Right ventricle myocardium inferior (tissue), 1 donor: ENCODE measurements at places on chromosomes 12 and 14.
A peak's percentile ranks its signal among the peaks of the same experiment; 100 is the strongest.

DNA sequence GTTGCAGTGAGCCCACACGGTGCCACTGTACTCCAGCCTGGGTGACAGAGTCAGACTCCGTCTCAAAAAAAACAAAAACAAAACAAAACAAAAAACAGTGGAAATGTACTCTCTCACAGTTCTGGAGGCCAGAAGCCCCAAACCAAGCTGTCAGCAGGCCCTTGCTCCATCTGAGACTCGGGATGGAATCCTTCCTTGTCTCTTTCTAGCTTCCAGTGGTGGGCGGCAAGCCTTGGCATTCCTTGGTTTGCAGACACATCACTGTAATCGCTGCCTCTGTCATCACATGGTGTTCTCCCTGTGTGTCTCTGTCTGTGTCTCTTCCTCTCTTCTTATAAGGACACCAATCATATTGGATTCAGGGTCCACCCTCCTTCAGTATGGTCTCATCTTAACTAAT is 6.4 kb downstream of the TNS2 start:
- DNase-seq: no peak

GRCh38 chr12:11513288-11513687 is 117.9 kb upstream of the PRB2 start:
- no peak for DNase-seq

DNA sequence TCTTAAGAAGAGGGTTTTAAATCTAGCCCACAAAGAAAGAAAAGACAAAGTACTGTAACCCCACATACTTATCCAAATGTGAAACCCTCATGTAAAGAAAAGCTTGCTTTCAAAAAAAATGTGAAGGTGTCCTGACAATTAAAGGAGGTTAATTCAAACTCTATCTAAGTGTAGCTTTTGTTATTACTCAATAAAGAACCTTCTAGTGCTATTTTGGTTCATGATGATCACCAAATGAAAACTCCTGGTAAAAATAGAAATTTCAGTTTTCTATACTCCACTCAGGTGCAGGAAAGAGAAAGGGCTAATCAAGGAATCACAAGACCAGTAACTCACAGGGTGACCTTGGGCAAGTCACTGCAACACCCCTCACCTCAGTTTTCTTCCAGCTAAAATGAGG is 1.6 kb downstream of the STAB2 start:
- no peak for DNase-seq

GRCh38 chr12:113369391-113369985 is 11.1 kb downstream of the PLBD2 start:
- no peak for DNase-seq

GRCh38 chr12:117384735-117385134 is 23.3 kb upstream of the NOS1 start:
- DNase-seq: no peak

- DNase-seq: peak; percentile 71
These were observed 76.7 kb downstream of the TMEM121 start for GRCh38 chr14:105602799-105603793.

GRCh38 chr12:89326239-89327040 is 25.9 kb downstream of the DUSP6 start:
- no peak for DNase-seq

DNA sequence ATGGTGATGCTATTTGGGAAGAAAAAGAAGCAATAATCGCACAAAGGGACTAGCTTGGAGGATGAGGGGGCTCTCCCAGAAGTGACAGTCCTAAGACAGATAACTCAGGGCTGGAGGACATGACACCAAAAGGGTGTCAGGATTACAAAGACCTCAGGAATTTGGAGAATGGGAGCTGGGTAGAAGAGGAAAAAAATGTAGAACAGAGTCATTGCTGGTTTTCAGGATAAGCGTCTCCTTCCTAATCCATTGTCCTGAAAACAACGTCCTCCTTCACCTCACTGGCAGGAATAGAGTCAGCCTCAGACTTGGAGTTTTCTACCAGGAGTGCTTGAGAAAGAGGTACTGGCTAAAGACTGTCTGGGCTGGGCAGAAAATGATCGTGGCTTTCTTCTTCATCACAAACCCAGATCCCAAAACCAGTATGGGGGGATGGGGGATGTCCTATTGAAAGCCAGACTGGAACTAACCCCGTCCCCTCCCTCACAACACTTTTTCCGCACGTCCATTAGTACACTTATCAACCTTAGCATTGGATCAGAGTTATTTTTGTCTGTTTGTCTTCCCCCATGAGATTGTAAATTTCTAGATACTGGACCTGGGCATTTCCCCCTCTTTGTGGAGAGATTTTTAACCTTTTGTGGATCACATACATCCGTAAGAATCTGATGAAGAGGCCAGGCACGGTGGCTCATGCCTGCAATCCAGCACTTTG is 14.3 kb downstream of the B4GALNT3 start:
- no peak for DNase-seq

- DNase-seq: no peak
These were observed 2.1 kb downstream of the GNPTAB start for GRCh38 chr12:101828463-101829196.

GRCh38 chr12:113271853-113272561 is 50.7 kb downstream of the TPCN1 start:
- DNase-seq: peak; percentile 87

- no peak for DNase-seq
These were observed 19.8 kb upstream of the CATSPERB start for GRCh38 chr14:91751719-91752118.

GRCh38 chr14:86961106-86961716 is 1031.8 kb downstream of the GALC start:
- no peak for DNase-seq

DNA sequence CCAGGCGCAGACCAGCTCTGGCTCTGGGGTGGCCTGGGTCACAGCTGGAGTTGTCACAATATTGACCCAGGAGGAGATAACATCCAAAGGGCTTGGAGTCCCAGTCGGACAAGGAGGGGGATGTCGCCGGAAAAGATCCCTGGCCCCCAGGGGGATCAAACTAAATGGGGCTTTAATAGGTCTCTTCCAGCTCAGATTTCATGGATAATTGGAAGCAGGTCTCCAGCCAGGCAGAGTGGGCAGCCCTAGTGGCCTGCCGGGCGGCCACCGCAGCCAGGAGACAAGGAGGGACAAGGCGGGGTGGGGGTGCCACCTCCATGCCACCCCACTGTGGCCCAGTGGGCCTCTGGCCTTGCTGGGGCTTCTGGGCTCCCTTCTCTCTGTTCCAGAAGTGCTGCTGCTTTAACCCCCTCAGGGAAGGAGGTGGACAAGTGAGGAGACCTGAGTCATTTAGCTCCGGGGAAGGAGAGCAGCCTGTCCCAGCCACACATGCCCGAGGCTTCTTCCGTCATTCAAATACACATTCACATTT is 23.1 kb upstream of the PGF start:
- no peak for DNase-seq

- no peak for DNase-seq
These were observed 37.2 kb downstream of the LRP6 start for GRCh38 chr12:12229556-12230092.

DNA sequence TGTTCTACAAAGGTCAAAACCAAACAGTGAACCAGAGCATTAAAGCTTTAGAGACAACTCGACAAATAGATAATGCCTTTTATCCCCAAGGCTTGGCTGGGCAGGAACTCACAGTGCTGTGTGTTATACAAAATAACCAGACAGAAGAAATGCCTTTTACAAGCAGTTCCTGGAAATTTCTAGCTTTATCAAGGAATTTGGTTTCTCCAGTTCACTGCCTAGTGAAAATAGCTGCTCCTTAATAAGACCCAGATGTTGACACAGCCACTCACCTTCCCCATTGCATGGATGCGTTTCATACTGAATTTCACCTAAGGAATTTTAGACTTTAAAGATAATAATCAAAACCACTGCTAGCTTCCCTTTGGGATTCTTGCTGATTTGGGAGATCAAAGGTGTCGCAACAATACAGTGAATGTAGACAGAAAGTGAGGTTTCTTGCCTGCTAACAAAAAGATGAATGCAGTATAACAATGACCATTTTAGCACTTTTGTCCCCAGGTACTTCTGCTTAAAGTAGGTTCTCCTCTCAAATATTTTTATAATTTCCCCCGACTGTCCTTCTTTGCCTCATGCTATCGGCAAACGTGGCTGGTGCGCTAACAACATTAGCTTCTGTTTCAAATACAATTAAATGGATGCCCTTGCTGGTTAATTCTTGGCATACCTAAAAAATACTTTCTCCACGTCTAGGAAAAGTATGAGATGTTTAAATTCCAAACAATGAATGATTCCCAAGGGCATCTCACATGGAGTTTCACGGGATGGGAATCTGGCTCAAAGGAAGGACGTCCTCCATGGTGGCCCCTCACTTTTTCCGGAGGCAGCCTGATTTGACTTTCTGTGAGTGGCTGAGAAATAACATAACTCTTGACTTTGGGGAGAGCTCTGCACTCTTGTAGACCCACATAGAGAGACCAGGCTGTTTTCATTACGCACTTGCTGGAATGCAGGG is 162.4 kb downstream of the C12orf75 start:
- DNase-seq: no peak

GRCh38 chr12:65949971-65950370 is 125.7 kb downstream of the HMGA2 start:
- DNase-seq: no peak

DNA sequence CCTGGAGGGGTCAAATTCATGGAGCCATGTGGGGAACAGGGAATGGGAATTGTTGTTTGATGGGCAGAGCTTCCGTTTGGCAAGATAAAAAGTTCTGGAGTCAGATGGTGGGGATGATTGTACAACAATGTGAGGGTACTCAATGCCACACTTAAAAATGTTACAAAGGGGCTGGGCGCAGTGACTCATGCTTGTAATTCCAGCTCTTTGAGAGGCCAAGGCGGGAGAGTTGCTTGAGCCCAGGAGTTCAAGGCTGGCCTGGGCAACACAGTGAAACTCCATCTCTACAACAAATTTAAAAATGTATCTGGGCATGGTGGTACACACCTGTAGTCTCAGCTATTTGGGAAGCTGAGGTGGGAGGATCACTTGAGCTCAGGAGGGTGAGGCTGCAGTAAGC is 66.0 kb upstream of the DIO3 start:
- no peak for DNase-seq

DNA sequence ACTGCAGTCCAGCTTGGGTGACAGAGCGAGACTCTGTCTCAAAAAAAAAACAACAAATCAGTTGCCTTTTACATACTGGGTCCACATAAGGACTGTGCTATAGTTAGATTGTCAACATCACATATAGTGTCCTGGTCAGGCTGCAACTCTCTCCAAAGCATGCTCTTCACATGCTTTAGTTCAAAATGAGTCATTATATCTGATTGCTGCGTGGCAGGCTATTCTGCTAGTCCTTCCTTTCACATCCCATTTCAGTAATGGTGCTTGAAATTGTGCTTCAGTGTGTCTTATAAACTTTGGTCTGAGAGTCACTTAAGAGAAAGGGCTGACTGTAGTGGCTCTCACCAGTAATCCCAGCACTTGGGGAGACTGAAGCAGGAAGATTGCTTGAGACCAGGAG is 6.9 kb downstream of the LETMD1 start:
- DNase-seq: no peak

DNA sequence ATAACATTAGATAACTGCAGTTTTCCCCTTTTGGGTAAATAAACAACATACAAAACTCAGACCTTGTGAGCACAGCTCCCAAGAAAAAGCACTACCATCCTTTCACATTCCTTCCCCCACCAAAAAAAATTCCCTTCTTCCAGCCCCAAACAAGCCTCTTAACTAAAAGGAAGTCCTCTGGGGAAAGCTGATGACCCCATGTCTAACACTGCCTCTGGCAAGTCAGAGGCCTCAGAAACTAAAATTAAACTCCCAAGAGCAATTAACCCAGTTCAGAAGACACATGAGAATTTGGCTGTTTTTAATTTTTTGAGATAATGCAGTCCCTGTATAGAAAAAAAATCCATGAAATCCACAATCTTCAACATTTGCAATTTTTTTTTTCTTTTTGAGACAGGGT is 127.7 kb downstream of the SPTSSA start:
- DNase-seq: no peak

DNA sequence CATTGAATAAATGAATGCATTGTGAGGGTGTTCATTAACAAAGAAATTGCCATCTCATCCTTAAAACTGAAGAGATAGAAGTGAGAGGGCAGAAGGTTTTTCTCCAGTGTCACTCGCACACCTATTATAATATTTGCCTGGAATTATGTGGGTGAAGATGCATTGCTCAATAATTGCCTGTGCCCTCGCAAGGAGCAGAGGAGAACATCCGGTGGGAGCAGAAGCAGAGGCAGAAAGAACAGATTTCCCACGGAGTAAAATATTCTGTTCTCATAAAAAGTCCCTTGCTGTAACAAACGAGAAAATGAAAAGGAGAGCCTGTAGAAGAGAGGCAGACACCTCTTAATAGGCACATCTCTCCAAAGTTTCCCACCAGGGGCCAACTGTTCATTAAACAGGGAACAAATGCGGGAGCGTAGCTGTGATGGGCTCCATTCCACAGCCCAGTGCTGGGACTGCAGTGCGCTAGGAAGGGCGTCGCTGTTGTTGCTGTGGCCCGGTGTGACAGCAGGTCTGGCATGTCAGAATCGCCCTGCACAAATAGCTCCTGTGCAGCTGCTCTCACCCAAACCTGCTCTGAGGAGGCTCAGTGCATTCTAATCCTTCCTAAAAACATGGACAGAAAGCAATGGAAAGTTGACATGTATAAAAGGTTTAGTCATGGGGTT is 359.8 kb downstream of the APAF1 start:
- DNase-seq: no peak

DNA sequence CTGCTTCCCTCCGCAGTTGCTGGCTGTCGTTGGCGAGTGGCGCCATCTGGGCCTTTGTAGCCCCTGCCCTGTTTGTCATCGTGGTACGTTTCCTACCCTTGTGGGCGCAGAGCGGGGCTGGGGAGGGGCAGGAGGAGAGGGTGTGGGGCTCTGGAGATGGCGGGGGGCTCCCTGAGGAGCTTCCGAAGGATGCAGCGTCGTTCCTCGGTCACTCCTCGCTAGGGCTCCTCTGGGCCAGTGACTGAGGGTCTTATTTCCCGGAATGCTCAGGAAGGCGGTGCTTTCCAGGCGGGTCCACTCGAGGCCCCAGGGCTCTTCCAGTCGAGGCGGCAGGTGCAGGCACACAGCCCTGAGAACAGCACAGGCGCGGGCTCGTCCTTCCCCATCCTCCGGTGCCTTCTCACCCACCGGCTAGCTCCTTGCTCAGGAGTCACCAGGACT is 167.1 kb downstream of the ADGRD1 start:
- no peak for DNase-seq

DNA sequence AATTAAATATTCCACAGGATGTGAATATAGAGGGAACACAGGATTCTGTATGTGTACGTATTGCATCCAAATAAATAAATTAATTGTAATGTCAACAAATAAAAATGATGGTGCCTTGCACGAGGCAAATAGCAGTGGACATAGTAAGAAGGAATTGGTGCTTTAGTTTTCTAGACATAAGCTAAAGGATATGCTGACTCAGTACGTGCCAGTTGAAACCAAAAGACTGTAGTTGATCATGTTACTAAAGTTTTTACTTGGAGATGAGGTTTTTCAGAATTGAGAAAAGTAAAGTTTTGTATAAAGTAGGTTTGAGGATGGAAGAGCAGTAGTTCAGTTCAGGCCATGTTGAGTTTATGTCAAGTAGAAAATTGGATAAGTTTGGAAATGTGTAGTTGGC is 807.2 kb downstream of the SLC16A7 start:
- no peak for DNase-seq

- no peak for DNase-seq
These were observed 37.5 kb downstream of the TM7SF3 start for GRCh38 chr12:26976687-26977086.
